Occipital lobe (tissue), 3 donors: ENCODE measurements at places on chromosomes 12 and 14.

DNA sequence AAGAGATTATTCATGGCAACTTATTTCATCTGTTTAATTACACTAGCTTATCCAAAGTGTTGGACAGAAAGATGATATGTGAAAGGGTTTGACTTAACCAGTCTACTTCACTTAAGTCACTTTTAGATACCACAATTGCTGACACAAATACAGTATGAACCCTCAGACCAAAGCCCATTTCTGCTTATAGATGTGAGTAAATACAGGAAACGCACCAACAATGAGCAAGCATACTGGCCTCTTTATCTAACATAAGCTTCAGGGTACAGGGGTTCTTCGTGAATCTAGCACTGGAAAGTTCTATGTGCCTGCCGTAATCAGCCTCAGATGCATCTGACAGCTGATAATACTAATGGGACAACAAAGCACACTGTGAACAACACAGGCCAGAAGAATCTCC lies 209.6 kb downstream of the MED13L start:
- no peak for DNase-seq

- no peak for DNase-seq
These were observed 84.4 kb downstream of the C2CD5 start for GRCh38 chr12:22459838-22460490.

GRCh38 chr12:95908573-95908972 lies 33.8 kb downstream of the CCDC38 start:
- DNase-seq: no peak

DNA sequence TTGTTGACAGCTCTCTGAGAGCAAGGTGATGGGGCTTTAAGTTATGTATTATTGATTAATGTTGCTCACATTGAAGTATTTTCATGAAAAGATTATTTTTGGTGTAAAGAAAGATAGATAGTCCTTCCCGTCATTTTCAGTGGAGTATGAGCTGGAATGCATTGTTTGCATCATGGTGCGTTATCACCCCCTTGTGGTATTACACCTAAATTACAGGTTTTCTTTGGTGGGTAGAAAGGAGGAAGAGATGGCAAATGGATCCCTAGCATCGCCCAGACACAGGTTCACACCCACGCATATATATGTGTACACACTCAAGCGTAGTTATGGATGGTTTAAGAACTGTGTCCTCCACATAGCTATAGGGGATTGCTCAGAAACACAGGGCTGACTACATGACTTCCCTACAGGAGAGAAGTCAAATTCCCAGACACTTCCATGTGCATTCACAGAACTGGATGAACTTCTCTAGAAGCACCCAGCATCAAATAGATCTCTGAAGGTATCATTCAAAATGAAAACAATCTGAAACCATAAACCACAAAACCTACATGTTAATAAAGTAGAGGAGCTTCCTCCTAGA lies 14.4 kb upstream of the SERPINA10 start:
- DNase-seq: no peak

DNA sequence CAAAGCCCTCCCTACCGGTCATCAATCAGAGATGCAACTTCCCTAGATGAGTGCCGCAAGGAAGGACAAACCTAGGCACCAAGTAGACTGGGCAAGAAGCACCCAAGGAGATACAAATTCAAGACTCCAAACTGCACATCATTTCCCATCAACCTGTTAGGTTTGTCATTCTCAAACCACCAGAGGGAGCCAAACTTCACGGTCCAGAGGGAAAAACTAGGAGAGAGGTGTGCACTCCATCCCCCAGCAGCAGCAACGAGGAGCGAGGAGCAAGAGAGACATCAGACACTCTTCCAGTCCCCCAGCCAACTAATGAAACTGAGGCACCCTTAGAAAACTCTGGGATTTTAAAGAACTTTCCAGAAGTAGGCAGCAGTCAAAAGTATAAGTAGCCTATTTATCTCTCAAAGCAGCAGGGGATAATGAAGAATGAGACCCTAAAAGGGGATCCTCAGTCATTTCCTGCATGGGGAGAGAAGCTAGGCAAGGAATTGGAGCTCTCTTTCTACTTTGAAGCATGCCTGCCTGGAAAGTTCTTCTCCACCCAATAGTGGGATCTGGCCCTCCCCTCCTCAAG lies 37.0 kb upstream of the NT5DC3 start:
- DNase-seq: no peak
